ENCODE measurements at places on chromosomes 1 and 21.

- DNase-seq = no peak
These were observed 155.8 kb upstream of the BRINP3 start for GRCh38 chr1:190633488-190633887.

- no peak for DNase-seq
These were observed 131.6 kb downstream of the AJAP1 start for GRCh38 chr1:4786055-4786454.

- DNase-seq = no peak
These were observed 6.1 kb downstream of the NPL start for GRCh38 chr1:182795563-182796228.

GRCh38 chr1:219712506-219712905, 99.6 kb upstream of the ZC3H11B start:
- no peak for DNase-seq
